IPS-NIHi11 (cell line): ENCODE measurements at places on chromosomes 1 and 21.

DNA sequence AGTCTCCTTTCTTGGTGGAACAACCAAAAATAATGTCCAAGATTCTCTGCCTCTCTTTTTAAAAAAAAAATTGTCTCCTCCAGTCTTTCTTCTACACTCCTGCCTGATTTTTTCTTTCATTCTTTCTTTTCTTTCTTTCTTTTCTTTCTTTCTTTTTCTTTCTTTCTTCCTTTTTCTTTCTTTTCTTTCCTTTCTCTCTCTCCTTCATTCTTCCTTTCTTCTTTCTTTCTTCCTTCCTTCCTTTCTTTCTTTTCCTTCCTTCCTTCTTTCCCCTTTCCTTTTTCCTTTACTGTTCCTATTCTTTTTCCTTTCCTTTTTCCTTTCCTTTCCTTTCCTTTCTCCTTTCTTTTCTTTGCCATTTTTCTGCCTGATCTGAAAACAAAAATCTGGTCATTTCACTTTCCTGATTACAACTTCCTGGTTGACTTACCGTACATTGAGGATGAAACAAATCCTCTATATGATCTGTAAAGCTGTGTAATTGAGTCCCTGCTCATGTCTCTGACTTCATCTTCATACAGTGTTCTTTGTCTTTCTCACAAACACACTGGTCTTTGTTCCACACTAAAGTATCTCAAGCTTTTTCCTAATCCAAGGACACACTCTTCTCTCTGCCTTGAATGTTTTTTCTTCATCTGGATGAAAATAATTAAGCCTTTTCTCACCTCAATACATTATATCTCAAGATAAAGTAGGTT is 6.1 kb upstream of the KRTAP23-1 start:
- no peak for DNase-seq

DNA sequence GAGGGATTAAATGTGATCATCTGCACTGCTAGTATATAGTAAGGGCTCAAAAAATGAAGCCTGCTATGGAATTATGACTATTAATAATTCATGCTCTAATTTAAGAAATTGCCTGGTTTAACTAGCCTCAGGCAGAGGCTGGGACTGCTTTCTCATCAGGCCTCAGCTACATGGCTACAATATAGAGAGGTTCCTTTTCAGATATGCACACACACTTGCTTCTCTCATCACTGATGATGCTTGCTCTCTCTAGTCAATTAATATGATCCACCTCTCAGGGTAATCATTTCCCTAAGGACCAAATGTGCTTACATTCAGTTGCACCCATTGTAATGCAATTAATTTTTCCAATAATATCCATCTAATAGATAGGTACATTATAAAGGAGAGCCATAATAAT is 324.9 kb upstream of the ST6GALNAC5 start:
- no peak for DNase-seq

- no peak for DNase-seq
Observed at GRCh38 chr1:162617513-162617912, 14.8 kb upstream of the DDR2 start.

DNA sequence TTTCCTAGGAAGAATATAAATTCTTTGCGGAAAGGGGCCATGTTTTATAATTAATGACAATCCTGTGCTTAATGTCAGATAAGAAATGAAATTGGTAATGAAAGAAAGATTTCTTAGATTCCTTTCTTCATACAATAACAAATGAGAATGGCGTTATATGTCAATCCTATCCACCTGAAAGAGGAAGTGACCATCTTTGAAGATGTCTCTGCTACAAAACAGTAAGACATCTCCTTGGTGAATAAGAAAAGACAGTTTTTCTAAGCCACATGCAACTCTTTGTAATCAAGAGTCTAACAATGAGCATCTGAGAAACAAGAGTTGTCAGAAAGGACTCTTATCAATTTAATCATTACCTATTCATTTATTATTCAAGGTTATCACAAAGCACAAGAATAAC is 286.0 kb downstream of the VAV3 start:
- no peak for DNase-seq

- no peak for DNase-seq
Observed at GRCh38 chr1:227316456-227316855, 1.8 kb downstream of the CDC42BPA start.

DNA sequence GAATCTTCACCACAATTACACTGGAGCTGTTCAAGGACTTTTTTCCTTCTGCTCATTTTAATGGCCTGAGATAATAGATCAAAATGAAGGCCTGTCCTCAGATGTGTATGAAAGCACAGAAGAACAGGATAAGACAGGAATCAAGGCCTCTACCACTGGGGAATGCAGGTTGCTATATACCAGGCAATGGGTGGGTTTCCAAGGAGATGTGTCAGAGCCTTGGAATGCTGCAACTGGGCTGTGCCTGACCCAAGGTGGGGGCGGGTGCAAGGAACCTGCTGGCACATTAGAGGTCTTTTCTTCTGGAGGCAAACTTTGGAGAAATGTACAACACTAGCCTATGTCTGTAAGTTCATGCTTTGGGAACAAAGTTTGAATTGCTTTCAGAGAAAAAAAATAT is 21.7 kb upstream of the LAMC2 start:
- peak; percentile 78 for DNase-seq

DNA sequence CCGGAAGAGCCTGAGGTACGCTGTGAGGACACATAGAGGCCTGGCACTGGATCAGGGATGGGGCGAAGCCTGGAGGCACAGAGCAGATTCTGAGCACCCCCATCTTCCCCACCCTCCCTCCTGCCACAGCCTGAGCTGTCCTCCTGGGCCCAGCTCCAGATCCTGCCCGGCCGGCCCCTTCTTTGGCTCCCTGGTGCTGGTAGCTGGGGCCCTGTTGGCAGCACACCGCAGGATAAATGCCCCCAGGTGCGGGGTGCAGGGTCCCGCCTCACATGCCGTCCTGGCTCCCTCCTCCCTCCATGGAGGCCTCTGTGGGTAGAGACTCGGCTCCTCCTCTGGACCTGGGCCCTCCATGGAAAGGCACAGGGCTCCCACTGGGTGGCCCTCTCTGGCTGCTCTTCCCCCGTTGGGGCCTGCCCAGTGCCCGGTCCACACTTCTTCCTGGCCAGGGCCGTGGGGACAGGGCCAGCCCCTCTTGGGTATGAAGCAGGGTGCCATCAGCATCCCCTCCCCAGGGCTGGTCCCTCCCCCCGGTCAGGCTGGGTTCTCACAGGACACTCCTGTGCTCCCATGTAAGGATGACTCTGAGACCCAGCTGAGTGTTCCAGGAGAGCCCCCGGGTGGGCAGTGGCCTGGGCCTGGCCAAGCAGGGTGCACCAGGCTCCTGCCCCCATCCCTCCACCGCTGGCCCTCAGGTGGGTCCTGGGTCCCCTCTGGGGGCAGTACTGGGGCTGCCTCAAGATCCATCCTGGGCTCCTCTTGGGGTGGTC is 1.1 kb upstream of the OBSCN start:
- no peak for DNase-seq

- no peak for DNase-seq
Observed at GRCh38 chr1:164587617-164588501, 28.9 kb downstream of the PBX1 start.

DNA sequence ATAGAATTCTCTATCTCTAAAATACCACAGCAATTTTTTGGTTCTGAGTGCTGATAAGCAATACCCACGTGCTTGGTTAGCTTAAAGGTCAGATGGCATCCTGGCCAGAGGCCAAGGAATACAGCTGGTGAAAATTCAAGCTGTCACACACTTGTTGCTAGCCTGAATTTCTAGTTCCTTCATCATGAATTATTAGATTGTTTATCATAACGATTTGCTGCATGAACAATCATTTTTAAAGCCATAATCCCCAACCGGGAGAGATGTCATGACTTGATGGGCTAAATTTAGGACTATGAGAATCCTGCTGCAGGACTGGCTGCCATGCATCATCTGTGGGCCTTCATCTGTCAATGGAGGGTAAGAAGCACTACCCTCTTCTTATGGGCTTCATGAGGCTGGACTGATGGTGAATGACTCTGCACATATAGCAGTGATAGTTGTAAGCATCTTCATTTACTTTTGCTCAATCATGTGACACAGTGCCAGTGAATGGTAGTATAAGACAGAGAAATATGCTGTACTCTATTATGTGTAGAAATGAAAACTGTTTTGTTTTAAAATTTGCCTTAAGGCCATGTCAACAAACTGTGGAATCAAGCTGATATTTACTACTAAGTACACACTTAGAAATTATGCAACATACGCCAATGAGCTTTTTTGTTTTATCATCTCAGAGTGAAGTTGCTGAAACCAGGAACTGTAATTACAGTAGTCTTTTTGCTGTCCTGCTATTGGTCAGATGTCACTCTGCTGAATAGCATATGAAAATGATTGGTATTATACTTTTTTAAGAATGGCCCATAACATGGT is 80.5 kb upstream of the RALGPS2 start:
- DNase-seq, result no peak

GRCh38 chr1:203145321-203146041 is 18.0 kb downstream of the ADORA1 start:
- DNase-seq, result no peak

DNA sequence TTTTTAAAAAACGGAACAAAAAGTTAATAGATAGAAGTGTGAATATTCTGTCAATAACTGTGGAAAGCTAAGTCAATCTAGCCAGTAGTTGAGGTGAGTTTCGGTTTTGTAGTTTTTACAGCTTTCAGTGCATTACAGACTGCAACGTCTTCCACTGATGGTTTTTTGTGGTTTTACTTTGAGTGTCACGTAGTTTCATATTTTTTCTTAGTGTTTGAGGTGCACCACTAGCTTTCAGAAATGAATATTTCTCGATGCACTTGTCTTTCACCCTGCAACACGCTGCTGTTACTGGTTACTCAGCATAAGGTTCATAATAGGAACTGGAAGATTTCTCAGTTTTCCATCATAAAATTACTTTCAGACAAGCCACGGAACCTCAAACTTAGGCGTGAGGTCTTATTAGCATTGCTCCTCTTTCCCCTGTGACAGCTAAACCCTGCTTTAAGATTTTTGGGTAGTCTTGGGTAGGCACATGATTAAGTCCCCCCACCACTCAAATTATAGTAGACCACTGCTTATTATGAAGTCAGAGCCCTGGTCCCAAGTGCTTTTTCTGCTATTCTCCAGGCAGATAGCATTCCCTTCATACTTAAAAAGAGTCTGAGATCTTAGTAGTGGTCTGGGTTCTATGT is 1412.7 kb downstream of the KCNT2 start:
- no peak for DNase-seq

GRCh38 chr1:64664299-64664698 is 80.6 kb upstream of the RAVER2 start:
- DNase-seq, result no peak

GRCh38 chr21:43813656-43813980 is 24.2 kb downstream of the RRP1 start:
- no peak for DNase-seq

DNA sequence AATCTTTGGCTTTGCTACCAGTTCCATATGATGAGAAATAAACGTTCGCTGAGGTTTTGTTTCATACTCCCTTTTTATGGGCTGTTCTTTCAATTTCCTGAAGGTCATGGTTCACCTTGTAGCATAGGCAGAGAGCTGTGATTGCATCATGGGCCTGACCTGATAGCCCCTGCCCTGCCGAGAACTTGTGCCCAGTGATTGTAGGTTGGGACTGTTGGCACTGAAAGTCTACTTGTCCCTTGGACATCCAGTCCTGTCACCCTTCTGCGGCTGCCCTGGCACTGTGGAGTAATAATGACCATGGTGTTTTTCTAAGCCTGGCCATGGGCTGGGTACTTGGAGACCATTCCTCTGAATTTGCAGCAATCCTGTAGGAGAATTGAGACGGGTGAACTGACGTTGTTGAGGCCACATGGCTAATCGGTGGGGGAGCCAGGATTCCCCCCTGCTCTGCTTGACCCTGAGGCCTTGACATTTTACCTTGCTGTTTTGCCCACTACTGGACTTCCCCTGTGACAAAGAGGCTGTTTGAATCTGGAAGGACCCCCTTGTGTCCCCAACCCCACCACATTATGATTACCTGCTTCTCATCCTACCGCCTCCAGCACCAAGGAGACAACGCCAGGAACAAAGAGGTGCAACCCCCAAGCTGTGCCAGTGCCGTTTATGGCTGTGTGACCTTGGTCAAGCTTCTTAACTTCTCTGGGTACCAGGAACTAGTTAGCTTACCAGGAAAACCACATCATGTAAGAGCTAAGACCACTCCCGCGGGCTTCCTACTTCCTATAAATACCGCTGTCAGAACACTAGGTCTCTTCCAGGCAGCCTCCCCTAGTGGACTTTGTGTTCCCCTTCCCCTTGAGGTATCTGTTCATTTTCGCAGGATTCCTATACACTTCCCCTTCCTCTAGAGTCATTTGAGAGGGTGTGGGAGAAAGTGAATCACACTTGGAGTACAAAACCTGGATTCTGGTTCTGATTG is 23.4 kb downstream of the SESN2 start:
- DNase-seq, result no peak

- peak; percentile 13 for DNase-seq
Observed at GRCh38 chr1:83996621-83997020, 2.3 kb downstream of the TTLL7 start.

- DNase-seq, result peak; percentile 31
Observed at GRCh38 chr1:170114906-170115305, 30.9 kb upstream of the NTMT2 start.

- DNase-seq, result no peak
Observed at GRCh38 chr1:221937155-221937953, 195.5 kb upstream of the DUSP10 start.

- DNase-seq, result no peak
Observed at GRCh38 chr1:202940561-202940960, 13.5 kb upstream of the KLHL12 start.

DNA sequence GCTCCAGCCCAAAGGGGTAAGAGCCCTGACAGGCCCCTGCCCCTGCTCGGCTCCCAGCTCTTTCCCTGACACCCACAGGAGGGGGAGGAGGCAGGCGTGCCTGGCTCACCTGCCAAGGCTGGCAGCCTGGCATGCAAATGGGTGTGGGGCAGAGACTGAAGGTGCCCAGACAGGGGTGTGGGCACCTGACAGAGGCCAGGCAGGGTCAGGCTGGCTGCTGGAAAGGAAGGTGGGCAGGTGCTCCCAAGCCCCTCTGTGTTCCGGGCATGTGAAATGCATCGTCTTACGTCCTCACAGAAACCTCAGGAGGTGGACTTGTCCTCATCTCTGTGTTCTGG is 19.4 kb upstream of the CASZ1 start:
- no peak for DNase-seq

DNA sequence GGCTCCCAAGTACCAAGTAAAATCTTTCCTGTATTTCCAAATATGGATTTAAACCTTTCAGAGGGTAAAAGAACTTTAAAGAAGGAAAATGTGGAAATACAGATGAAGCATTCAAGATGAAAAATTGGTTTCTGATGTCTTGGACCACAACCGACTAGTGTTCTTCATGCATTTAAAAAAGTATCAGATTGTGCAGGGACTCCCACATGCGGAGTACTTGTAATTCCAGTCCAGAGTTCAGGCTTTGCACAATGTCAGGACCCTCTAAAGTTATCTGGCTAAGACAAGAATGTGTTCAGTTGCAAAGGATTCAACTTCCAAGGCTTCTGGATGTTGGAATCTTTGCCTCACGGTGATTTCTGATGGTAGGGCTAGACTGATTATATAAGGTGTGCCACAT is 66.7 kb downstream of the RGL1 start:
- no peak for DNase-seq
